ENCODE measurements at places on chromosomes 11 and 22.

GRCh38 chr11:15073361-15074205, at the start of gene CALCB:
Gene CALCB (plus strand): TSS chr11:15073593. CDS start chr11:15074719, 1,126 bp downstream.
- no peak for DNase-seq

DNA sequence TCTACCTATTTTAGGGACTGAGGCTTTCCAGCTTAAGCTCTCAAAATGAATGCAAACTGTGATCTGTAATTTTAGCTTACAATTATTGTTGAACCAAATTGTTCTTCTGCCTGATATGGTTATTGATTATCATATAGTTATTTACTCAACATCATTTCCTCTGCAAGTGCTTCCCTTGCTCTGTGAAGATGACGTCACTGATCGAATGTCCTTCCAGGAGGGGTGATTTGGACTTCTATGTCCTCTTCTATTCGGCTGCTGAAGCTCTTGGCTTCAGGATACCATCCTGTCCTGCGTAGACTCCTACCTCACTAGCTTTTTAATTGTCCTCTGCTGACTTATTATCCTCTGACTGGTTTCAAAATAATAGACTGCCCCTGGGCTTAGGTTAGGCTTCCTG, 137.4 kb upstream of the LARGE1 start:
- no peak for DNase-seq

- no peak for DNase-seq
Observed at GRCh38 chr11:134355136-134355535, 23.3 kb downstream of the GLB1L2 start.

DNA sequence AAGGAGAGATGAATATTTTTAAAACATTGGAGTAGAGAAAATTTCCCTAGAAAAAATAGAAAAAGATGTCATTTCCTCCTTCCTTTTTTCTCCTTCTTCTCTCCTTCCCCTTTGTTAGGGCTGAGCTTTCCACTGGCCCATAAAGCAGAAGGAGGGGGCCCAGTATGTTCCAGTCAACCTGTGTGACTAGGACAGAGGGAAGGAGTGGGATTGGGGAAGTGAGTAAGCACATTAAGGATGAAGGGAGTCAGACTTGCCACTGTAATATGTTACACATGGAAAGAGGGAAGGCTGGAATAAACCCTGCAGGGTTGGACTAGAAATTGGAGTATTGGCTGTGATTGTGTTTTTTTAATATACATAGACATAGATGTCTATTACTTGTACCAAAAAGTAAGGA, 20.1 kb upstream of the SPINDOC start:
- DNase-seq: no peak

DNA sequence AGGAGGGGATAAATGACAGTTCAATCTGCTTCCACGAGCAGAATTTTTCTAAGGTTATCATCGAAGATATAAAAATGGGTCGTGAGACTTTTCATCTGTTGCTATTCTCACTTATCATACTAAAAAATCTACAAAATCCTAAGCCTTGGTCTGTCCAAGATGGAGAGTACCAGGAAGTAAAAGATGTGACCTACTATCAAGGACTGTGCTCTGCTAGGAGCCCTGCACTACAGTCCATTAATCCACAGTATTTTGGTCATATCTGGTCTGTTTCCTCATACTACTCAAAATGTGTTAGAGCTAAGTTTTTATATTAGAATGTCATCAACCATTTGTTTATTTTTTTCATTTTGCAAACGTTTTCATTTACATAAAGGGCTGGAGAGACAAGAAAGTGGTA, 79.4 kb downstream of the DDIAS start:
- no peak for DNase-seq

- no peak for DNase-seq
Observed at GRCh38 chr11:33897761-33898375, 6.0 kb upstream of the LMO2 start.

DNA sequence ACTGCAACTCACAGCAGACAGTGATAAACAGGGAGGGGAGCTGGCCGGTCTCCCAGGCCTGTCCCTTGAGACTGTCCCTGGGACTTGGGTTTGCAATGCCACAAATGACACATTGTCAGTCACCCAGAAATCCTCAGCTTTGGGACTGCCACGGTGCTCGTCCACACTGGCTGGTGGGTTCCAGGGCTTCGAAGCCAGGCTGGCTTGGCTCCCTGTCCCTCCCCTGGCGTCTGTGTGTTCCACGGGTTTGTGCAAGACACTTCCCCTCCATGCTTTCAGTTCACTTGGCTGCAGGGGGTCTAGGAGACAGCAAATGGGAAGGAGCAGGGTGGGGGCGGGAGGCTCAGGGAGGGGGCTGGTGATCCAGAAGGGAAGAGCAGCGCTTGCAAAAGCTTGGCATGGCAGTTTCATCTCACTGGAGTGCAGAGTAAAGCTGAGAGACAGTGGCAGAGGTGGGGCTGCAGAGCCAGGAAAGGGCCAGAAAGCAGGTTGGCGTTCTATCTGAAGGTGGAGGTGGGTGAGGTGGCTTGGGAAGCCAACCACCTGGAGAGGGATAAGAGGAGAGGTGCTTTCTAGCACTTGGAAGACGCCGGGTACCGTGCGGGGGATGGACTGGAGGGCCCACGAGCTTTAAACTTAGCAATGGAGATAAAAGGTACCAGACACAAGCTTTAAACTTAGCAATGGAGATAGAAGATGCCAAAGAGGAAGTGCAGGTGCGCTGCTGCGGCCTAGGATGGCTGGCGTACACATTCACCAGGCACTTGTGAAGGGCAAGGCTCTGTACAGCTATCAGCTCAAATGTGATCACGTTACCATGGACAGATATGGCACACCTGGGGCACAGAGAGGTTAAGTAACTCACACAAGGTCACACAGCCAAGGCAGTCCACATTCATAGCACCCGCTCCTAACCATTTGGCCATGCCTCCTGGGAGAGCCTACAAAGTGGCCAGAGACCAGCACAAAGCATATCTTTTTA, 86.4 kb upstream of the SHISAL1 start:
- no peak for DNase-seq

DNA sequence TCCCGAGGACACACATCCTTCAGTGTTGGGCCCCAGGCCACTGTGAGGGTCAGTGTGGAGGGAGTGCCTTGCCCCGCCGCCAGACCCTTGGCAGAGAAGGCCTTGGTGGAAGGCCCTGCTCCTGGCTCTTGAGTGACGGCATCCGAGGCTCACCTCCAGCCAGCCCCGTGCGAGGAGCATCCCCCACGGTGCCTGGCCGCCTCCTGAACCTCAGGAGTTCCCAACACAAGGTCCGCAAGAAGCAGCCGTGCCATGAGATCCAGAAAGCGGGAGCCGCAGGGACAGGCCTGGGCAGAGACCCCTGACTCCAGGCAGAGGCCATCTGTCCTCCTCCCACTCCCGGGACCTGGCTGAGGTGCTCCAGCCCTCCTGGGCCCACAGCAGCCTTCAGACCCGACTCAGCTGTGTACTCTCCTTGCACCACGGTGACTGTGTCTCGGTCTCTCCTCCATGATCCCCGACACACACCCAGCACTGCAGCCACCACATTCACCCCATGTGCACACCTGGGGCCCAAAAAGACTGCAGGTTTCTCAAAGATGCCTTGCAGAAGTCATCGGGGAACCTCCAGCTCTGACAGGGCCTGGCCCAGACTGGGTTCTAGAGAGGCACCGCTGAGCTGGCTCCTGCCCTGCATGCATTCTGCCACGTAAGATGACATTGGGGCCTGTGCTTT, 870.2 kb downstream of the BRD1 start:
- DNase-seq: no peak

DNA sequence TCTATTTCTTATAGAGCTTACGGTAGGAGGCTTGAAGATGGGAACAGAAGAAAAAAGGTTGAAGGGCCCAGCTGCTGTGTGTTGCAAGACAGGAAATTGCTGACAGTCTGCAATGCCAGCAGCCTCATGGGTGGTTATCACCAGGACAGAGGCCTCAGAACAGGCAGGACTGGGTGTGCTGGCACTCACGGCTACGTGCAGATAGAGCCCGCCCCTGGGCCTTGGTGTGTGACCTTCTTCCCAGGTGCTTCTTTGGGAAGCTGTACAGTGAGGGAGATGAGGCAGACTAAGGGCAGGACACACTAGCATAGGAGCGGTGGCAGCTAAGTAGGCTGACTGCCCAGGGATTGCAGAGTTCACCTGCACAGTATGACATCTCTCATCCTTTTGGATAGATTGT, 12.6 kb downstream of the PRAME start:
- DNase-seq: no peak

DNA sequence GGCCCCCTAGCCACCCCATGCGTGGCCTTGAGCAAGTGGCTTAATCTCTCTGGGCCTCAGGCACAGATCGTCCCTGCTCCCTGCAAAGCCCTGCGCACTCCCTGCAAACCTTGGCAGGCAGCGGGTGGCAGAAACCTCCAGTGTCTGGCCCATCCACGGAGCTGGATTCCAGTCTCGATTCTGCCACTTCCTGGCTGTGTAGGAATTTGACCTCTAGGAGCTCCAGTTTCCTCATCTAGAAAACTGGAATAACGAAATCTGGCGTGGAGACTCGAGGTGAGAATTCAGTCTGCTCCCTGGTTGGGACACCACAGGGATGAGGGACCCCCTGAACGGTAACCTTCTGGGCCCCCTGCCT, 186.9 kb downstream of the MN1 start:
- no peak for DNase-seq

DNA sequence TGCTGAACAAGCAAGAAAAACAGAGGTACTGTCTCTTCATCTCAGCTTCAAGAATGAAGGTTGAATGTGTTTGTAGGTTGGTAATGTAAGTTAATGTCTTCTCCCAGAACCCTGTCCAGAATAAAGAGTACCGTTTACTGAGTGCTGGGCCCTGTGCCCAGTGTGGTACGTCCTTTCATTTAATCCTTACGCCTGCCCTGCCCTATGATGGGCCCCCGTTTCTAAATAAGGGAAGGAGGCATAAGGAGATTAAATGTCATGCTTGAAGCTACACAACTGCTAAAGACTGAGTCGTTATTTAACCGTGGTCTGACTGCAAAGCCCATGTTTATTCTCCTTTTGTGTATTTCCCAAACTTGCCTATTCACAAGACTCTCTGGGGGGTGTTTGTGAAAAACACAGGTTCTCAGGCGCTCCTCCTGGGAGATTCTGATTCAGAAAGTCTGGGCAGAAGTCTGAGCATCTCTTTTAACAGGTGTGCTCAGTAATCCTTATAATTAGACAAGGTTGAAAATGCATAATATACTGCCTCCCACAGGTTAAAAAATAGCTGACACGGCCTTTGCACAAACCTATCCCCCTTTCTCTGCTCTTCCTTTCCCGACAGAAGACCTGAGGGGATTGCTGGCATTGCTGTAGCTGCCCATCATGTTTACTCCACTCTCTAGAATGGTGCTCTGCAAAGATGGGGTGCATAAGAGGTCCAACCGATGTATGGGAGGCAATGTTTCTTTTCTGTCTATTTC, 56.3 kb upstream of the ZBTB44 start:
- DNase-seq: no peak

- no peak for DNase-seq
Observed at GRCh38 chr11:117826832-117827231, 2.3 kb upstream of the FXYD2 start.

DNA sequence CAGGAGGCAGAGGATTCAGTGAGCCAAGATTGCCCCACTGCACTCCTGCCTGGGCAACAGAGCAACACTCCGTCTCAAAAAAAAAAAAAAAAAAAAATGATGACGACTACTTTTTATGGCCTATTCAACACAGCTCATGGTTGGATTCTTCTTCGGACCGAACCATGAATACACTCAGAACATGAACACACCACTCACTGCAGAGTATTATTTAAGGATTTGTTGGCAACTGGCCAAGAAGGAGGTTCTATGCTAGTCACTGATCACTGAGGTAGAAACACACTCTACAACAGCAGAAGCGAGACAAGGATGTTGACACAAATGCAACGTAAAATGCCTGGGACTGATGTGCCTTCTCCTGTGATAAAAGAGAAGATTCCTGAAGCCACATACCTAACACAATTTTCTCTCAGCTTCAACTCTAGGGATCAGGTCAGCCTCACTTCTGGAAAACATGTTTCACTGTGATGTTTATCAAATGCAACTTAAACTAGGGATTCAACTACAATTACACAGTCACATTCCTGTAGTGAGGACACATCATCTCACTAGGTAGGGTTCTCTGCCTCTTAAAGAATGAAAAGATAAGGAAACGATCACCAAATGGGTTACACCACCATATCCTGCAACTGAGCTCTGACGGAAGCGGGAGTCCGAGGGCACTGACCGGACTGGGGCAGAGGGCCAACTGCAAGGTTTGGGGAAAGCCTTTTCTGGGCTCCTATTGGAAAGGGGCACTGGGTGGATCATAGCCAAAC, 82.5 kb downstream of the SGSM3 start:
- no peak for DNase-seq

DNA sequence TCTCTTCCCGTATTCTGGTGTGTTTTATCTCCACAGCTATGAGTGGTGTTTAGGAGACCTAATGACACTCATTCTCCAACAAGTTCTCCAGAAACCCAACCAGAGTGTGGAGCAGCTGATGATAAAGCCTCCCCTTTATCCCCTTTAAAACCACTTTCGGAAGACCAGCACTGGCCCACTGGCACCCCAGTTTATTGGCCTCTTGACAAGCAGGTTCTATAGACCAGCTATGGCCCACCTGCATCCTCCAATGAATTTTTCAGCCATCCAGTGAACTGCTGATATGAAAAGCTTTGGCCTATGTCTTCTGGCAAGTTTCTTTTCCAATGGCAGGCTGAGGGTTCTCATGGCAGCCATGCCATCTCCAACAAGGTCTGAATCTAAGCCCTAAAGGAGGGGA, 27.4 kb downstream of the CHST1 start:
- no peak for DNase-seq

GRCh38 chr11:119316016-119316728, 758 bp downstream of the MCAM start:
- DNase-seq: no peak

DNA sequence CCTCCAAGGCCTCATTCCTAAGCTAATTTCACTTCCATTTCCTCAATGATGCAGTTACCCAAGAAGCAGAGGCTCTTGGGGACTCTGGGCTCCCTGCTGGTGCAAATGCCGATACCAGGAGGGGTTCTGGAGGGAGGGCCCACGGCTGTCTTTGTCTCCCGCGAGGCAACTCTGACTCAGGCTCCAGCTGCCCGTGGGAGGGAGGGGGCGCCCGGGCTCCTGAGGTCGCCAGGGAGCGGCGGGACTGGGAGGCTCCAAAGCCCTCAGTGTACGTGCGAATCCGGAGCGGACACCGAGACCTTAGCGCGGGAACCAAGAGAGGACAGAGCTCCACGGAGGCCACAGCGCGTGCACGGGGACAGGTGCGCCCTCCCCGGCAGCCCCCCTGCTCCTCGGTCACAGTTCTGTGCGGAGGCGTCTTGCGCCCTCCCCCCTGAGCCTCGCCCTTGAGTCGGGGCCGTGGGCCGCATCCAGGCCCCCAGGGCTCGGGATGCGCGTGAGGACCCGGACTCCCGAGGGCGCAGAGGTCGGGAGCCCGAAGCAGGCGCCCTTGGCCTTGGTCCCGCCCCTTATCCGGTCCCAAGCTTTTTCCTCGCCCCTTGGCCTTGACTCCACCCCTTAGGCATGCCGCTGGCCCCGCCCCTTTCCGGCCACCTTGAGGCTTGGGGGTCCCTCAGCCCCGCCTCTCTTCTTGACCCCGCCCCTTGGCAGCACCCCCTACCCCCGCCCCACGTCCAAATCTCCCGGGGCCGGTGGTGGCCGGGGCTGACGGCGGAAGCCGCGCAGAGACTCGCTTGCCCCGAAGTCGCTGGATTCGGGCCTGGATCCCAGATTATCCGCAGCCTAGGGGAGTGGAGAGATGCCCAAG, 4.7 kb upstream of the SHISA8 start:
- peak; percentile 64 for DNase-seq
